ENCODE measurements at places on chromosomes 1 and 21. TPM values are rescaled to one million over a fixed set of nuclear protein-coding genes. Genes with fewer than 3 reads are reported as not detected.

The C1orf141 gene
- not detected for total RNA-seq

The OR2T33 gene
- not detected for total RNA-seq

The LCA5L gene
- 0.26 TPM for total RNA-seq

The RNU1-2 gene
- 1,341 TPM for total RNA-seq

The PTPN22 gene
- total RNA-seq: 43.9 TPM

The KCNK2 gene
- not detected for total RNA-seq

The NASP gene
- 222 TPM for total RNA-seq

DNA sequence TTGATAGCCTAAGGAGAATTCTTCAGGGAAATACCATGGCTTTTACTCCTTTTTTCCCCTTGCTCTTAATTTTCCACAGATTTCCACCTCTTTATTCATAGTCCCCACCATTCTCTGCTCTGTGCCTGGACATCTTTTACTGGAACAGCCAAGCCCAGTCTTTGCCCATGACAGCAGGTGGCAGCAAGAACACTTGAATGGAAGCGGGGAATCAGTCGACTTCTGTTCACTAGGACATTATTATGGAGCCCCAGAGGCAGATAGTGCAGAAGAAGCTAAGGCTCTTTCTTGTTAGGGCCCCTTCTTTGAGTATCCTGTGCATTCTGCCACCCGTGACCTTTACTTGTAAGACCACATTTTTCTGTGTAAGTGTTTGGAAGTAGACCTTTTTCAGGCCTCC is 6.3 kb downstream of the OR14I1 start:
- H3K36me3 ChIP-seq: no peaks in the 10 kb centered on the region
- peak; percentile 41 for DNase-seq
- no peaks in the 10 kb centered on the region for H3K4me1 ChIP-seq
- H3K27me3 ChIP-seq: peaks cover 5% of the 10 kb centered on the region
- no peak overlapping the region for H3K4me3 ChIP-seq

- no peak overlapping the region for H3K27ac ChIP-seq
- H3K4me3 ChIP-seq: no peak overlapping the region
- H3K27me3 ChIP-seq: no peaks in the 10 kb centered on the region
- no peak for DNase-seq
- H3K4me1 ChIP-seq: no peaks in the 10 kb centered on the region
Measured at GRCh38 chr1:11174261-11174942, 14.8 kb upstream of the ANGPTL7 start.

- H3K27ac ChIP-seq: no peak overlapping the region
- H3K4me3 ChIP-seq: no peak overlapping the region
- H3K36me3 ChIP-seq: no peaks in the 10 kb centered on the region
- peaks cover 9% of the 10 kb centered on the region for H3K27me3 ChIP-seq
- no peaks in the 10 kb centered on the region for H3K4me1 ChIP-seq
- no peak for DNase-seq
Measured at GRCh38 chr1:43549921-43550597, 19.4 kb downstream of the PTPRF start.

- no peak overlapping the region for H3K4me3 ChIP-seq
- H3K27ac ChIP-seq: no peak overlapping the region
- no peaks in the 10 kb centered on the region for H3K27me3 ChIP-seq
- no peak for DNase-seq
- no peaks in the 10 kb centered on the region for H3K36me3 ChIP-seq
Measured at GRCh38 chr1:224594851-224595250, 21.3 kb upstream of the CNIH3 start.

DNA sequence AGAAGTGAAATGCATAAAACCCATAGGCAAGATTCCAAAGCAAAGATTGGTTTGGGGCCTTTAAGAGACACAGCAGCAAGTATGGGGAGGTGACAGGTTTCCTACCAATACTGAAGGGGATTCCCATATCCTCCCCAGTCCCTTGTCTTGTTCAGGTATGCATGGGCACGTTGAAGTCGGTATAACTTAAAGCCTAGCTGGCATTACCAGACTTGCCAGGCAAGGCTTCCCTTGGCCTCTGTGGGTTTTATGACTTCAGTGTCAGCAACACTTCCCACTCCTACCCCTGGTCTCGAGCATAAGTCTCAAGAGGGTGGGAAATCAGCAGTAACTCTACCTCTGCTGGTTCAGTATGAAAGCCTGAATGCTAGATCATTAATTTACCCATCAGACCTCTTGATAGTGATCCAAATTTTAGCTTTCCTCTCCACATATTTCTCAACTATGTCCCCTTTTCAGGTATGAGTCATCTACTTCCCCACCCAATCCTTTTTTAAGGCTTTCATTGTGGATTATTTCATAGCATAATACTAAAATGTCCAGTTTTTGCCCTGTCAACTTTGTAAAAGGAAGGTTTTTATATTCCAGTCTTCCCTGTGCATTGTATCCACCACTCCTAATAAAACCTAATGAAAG is 6.8 kb downstream of the CYP4X1 start:
- no peaks in the 10 kb centered on the region for H3K36me3 ChIP-seq
- no peaks in the 10 kb centered on the region for H3K4me1 ChIP-seq
- no peak overlapping the region for H3K4me3 ChIP-seq
- H3K27me3 ChIP-seq: peaks cover 22% of the 10 kb centered on the region

- no peaks in the 10 kb centered on the region for H3K36me3 ChIP-seq
- H3K27me3 ChIP-seq: peaks cover 4% of the 10 kb centered on the region
- no peak for DNase-seq
Measured at GRCh38 chr1:152501704-152502103, 8.9 kb upstream of the LCE5A start.
